ENCODE measurements at places on chromosomes 6 and 20.

DNA sequence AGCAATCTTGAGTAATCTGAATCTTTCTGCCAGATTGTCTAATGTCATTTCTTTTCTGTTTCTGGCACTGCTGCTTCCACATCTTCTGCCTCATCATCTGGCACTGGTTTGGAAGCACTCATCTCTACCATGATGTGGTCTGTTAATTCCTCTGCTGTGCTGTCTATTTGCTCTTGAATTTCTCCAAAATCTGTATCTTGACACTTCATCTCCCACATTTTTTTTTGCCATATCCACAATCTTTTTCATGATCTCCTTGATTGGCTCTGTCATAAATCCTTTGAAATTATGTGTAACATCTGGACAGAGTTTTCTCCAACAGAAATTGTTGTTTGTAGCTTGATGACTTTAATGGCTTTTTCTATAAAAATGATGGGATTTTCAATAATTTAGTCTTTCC lies 417.8 kb upstream of the MANEA start:
- no peak for DNase-seq

- DNase-seq = no peak
These were observed 41.5 kb downstream of the CD83 start for GRCh38 chr6:14159090-14159489.

DNA sequence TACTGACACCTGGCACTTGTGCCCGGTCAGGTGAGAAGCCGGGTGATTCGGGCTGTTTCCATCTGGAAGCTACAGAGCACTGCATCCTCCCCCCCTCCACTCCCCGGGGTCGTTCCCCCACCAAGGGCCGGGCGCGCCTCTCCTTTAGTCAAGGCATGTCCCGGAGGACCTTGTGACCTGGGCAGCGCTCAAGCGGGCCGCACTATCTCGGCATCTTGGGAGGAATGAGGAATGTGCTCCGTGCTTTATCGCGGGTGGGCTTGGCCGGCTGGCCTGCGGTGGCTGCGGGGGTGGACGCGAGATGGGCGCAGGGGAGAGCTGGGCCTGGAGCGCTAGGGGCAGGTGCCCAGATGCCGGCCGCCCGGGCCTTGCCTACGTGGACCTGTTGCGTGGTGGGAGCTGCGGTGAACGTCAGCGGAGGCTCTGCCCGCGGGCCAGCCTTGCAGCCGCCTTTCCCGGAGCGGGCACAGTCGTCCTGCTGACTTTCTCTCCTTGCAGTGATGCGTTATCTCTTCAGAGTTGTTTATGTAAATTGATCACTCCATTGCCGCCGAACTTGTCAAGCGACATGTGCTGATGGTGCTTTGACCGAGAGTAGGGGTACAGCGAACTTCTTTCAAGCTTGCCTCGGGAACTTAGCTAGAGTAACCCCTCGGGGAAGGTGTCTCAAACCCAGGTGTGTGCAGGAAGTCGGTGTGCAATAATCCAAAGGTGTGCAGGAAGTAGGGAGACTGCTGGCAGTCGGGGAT lies 1.1 kb downstream of the LRRC1 start:
- DNase-seq = no peak

- no peak for DNase-seq
These were observed 12.4 kb downstream of the HTR1B start for GRCh38 chr6:77450924-77451323.

- DNase-seq = no peak
These were observed 10.3 kb upstream of the RAD21L1 start for GRCh38 chr20:1215386-1216170.

DNA sequence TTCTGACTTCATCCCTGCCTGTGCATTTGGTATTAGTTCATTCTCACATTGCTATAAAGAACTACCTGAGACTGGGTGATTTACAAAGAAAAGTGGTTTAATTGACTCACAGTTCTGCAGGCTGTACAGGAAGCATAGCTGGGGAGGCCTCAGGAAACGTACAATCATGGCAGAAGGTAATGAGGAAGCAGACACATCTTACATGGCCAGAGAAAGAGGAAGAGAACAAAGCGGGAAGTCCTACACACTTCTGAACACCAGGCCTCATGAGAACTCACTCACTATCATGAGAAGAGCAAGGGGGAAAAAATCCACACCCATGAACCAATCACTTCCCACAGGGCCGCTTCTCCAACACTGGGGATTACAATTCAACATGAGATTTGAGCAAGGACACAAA lies 303.9 kb downstream of the CBLN4 start:
- no peak for DNase-seq

- no peak for DNase-seq
These were observed 8.6 kb downstream of the IPCEF1 start for GRCh38 chr6:154347981-154348380.

GRCh38 chr6:29527126-29527525 lies 32.4 kb downstream of the UBD start:
- no peak for DNase-seq

DNA sequence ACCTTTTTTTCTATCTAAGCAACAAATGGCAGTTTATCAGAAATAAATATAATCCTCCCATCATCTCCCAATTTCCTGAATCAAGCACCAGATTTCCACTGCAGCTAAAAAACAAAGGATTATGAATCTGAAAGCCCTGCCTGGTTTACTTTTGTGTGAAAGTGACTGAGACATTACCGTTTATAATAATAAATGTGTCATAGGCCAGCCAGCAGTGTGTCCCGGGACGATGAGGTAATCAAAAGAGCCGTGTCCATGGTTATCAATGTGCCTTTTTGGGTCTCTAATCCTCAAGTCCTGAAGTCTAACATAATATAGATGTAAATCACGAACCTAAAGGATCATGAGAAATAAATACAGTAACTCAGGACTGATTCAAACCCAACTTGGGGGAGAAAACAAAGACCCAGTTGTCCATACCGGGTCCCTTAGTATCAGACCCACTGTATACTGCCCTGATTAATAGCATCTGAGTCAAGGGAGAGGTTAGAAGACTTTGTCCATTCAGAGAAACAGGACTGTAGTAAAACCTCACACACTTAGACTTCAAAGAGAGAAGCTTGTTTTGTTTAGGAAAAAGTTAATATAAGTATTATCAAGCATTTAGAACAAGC lies 149.1 kb downstream of the SASH1 start:
- no peak for DNase-seq

DNA sequence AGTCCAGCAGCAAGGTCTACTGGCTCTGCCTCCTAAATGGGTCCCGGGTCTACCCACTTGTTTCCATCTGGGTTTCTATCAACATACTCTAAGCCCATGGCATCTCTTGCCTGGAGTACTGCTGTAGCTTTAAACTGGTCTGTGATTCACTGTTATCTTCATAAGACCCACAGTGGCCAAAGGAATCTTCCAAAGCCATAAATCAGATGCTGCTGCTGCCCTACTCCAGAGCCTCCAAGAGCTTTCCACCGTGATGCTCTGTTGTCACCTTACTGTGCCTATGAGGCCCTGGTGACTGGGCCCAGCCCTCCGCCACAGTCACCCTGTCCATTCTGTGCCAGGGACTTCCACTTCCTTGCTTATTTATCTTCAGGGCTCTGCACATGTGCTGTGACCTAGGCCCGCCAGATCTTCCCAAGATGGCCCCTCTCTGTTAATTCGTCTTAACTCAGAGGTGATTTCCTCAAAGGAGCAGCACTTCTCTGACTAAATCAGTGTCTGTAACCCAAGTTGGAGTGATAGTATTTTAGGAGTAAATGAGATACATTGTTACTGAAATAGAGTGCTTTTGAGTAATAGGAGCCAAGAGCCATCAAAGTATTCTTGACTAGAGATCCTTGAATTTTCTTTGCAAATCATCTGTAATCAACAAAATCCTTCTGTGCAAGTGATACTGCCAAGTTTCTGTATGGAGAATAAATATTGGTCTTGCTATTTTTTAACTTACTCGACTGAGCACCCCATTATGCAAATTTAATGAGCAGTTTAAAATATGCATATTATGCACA lies 102.5 kb downstream of the PPP1R14C start:
- DNase-seq = no peak

- DNase-seq = no peak
These were observed 1.3 kb upstream of the LIME1 start for GRCh38 chr20:63734946-63735858.

GRCh38 chr6:138957484-138957883 lies 30.6 kb downstream of the REPS1 start:
- no peak for DNase-seq

- DNase-seq = no peak
These were observed 139.3 kb upstream of the FOXA2 start for GRCh38 chr20:22723659-22724058.

GRCh38 chr6:128507337-128508310 lies 12.8 kb downstream of the PTPRK start:
- no peak for DNase-seq

GRCh38 chr20:49635166-49635565 lies 67.2 kb upstream of the PTGIS start:
- no peak for DNase-seq

- DNase-seq = no peak
These were observed 104.2 kb upstream of the DST start for GRCh38 chr6:56746767-56747504.

DNA sequence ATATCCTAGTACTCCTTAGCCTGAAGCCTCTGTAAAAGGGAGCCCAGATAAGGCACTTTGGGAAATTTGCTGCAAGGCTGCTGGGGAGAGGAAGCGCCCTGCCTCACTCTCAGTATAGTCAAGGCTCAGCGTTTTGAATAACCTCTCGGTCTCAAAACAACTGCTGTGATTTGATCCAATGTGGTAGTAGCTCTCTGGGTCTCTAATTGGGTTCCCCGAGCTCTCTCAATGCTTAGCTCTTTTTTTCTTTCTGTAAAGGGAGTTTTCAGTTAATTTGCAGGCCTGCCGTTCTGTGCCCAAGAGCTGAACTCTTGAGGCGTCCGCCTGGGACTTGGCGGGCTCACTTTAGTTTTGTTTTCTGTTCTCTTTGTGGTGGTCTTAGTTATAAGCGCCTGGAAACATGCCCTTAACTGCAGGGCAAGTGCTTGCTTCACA lies 41.2 kb downstream of the ZHX3 start:
- no peak for DNase-seq

- no peak for DNase-seq
These were observed 174.0 kb upstream of the FBXL4 start for GRCh38 chr6:99121748-99122147.

DNA sequence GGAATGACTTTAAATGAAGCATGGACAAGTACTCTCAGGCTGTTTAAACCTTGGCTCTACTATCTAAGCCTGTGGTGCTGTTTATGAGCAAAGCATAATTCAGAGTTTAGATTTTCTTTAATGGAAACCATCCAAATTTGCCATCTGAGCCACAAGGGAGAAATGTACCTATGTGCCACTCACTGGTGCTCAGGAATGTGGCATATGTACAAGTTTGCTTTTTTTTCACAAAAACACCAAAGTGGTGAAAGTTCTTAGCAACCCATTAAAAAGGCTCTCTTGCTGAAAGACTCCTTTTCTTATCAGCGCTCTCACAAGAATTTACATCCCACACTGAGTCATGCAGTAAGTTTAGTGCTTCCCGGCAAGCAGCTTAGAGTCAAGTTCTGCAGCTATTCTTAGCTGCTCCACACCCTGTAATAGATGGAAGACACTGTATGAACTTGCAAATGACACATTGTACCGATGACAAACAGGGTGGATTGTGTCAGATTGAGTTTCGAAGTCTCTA lies 57.3 kb upstream of the MLIP start:
- DNase-seq = no peak

DNA sequence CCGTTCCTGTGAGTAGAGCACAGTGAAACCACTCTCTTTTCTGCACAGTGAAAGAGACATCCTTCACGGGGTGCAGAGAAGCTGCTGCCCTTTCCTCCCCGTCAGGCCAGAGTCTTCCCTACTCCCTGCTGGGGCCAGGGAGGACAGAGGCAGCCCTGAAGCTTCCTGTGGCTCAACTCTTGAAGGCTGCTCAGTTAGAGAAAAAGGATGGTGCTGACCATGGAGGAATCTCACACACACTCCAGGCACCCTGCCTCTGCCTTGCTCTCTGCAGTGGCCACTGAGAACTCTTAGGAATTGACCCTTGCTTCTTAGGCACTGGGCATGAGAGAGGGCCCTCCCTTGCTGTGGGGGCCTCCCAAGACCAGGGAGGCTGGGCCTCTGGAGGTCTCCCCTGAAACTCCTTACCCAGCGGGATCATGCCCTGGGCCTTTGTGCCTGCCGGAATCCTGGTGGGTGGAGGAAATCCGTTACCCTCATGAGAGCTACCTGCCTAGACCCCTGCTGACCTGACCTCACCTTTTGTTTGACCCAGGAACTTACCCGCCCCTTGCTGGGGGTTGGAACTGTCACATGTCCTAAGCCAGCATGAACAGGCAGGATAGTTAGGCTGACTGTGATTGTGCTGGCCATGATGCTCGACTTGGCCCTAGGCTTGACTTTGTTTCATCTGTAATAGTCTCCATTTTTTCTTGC lies 65.0 kb upstream of the CD93 start:
- no peak for DNase-seq

DNA sequence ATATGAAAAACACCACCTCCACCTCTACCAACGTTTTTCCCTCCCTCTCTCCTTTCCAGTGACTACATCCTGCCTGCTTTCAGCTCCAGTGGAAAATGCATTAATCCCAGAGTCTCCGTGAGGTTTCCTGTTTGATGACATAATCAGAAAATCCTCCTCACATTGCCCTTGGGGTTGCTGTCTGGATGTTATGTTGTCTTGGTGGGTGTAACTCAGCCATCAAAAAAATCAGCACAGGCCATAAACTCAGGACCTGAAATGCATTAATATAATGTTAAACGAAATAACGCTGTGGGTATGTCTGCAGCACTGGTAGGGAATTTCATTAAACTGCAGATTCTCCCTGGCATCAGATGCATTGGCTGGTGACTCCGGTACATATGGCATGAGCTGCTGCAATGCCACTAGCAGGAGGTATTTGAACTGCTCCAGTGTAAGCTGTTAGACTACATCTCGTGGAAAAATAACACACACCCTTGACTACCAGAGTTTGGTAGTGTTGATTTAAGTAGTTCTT lies 297.8 kb downstream of the PRL start:
- no peak for DNase-seq

DNA sequence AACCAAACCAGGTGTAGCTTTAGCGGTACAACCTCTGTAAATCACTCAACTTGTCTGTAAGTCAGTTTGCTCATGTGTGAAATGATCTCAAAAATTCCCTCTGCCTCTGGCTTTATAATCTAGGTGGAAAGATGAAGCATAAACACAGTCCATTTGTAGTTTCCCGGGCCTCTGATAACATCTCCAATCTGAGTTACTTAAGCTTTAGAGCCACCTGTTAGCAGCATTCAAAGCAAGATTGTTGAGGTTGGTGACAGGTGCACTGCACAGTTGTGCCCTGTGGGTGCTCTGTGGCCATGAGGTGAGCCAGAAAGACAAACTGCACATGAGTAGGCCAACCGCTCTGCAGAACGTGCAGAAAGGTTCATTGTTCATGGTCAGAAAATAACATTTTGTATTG lies 53.7 kb downstream of the MOCS1 start:
- no peak for DNase-seq

- DNase-seq = no peak
These were observed 15.7 kb upstream of the POU5F1 start for GRCh38 chr6:31186052-31186734.

- DNase-seq = peak; percentile 27
These were observed 581.1 kb upstream of the CITED2 start for GRCh38 chr6:139955366-139956155.

DNA sequence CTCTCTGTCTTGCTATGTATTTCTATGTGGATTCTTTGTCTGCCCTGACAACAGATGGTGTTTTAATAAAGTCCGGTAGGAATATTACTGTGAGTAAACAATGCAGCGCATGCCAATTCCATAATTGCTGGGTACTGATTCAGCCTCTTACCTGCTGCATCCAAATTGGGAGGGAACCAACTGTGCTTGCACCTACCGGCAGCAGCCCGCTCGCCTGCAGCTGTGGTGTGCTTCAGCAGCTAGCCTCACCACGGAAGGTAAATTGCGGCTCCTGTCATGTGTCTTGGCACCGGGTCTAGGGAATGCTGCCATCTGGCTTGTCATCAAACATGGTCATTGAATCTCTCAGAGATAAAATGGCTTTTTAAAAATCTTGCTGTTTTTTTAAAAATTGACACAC lies 704.8 kb upstream of the SLC35B3 start:
- DNase-seq = peak; percentile 84
